HuH-7 (cell line): ENCODE measurements at places on chromosomes 1 and 21.

DNA sequence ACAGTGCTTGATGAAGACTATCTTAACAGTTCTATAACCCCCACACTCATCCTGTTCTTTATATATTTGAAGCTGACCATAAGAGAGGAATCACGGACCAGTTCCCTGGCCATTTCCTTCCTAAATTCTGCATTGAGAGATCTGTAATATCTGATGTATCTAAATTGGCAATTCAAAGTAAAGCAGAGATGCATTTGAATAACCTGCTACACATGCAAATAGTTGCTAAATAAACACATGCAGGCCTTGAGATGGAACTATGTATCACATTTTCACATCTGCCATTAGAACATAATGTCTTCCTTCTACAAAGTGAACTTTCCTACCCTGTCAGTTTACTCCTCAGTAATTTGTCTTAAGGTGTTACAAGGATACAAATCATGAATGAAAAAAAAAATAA lies 20.4 kb upstream of the PGBD2 start:
- no peak for DNase-seq

GRCh38 chr1:119600976-119601375 lies 47.1 kb downstream of the ZNF697 start:
- DNase-seq, result no peak

GRCh38 chr1:197151185-197151584 lies 4.7 kb upstream of the ASPM start:
- DNase-seq, result no peak

- DNase-seq, result no peak
Measured at GRCh38 chr21:35593000-35593502, 467.3 kb downstream of the SETD4 start.

DNA sequence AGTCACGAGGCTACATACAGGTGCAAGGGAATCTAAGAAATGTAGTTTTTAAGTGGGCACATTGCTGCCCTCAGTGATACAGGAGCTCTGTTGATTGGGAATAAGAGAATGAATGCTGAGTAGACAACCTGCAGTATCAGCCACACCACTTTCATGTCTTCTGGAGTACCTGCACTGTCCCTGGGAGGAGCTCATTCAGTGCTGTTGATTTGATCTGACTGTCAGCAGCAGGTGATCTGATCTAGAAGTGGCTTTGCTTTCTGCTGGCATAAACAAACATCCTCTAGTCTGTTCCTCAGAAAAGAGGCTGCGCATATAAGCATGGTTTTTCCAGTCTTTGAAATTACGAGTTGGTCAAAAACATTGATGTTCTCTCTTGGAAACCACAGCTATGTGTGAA lies 35.5 kb upstream of the LRRC52 start:
- DNase-seq, result no peak

- DNase-seq, result no peak
Measured at GRCh38 chr1:201842472-201843027, 13.6 kb downstream of the IPO9 start.

DNA sequence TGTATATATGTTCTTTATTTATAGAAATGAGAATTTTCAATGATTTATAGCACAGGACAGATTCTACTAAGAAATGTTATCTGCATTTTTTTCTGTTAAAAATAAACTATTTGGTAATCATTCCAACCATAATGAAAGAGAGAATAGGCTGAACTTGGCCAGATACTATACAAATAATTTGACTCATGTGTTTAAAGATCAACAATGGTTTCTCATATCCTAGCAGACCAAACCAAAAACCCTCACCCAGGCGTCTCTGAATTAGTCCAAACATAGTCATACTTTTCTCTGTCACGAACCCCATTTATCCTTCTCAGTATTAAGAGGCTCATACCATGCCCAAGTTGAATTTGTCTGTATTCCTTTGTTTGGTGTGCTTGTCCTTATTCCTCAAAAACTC lies 40.3 kb downstream of the RPE65 start:
- DNase-seq, result no peak

- no peak for DNase-seq
Measured at GRCh38 chr1:195278644-195279043, 1329.6 kb downstream of the KCNT2 start.

DNA sequence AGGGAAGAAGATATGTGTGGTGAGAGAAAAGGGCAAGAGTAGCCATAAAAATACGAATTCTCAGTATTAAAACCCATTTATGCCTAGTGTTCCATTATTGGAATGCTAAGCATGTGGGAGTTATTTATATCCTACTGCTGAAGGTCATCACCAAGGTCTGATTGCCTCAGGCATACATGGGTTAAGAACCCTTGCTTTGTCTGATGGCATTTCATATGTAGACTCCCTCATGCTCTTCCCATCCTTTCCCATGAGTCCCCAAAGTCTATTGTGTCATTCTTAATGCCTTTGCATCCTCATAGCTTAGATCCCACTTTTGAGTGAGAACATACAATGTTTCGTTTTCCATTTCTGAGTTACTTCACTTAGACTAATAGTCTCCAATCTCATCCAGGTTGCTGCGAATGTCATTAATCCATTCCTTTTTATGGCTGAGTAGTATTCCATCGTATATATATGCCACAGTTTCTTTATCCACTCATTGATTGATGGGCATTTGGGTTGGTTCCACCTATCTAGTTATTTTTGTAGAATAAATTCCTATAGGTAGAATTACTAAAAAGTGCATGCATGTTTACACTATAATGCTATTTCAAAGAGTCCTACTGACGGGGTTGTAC lies 172.5 kb downstream of the DYRK1A start:
- no peak for DNase-seq

GRCh38 chr1:24379733-24380315 lies 33.8 kb downstream of the STPG1 start:
- no peak for DNase-seq

- DNase-seq, result no peak
Measured at GRCh38 chr1:86296305-86297205, 99.6 kb downstream of the ODF2L start.

DNA sequence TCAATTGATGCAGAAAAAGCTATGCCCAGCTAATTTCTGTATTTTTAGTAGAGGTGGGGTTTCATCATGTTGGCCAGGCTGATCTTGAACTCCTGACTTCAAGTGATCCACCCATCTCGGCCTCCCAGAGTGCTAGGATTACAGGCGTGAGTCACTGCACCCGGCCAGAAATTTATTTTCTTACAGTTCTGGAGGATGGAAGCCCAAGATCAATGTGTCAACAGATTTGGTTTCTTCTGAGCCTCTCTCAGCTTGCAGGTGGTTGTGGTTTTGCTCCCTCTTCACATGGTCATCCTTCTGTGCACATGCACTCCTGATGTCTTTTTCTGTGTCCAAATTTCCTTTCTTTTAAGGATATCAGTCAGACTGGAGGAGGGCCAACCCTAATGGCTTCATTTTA lies 35.6 kb downstream of the SHCBP1L start:
- no peak for DNase-seq

DNA sequence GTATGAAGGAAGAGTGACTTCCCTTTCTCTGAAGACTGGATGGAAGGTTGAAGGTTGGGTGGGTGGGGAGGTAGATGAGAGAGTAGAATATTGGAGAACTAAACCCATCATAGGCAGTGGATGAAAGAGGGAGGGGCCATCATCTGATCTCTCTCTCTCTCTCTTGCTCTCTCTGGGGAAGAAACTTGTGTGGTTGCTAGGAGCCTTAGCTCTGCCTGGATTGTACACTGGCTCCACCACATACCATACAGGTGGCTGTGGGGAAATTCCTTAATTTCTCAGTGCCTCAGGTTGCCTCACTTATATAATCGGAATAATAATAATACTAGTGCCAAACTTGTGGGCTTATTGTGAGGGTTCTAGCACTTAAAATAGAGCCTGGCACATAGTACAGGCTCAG lies 9.5 kb downstream of the XCL1 start:
- DNase-seq, result no peak

- no peak for DNase-seq
Measured at GRCh38 chr1:230176871-230177411, 109.9 kb downstream of the GALNT2 start.

- no peak for DNase-seq
Measured at GRCh38 chr1:202565890-202566602, 144.2 kb downstream of the SYT2 start.

- DNase-seq, result no peak
Measured at GRCh38 chr1:233132445-233132844, 163.1 kb downstream of the PCNX2 start.

- no peak for DNase-seq
Measured at GRCh38 chr1:117803318-117803717, 126.1 kb downstream of the GDAP2 start.

GRCh38 chr1:232553809-232554208 lies 76.1 kb downstream of the SIPA1L2 start:
- no peak for DNase-seq

DNA sequence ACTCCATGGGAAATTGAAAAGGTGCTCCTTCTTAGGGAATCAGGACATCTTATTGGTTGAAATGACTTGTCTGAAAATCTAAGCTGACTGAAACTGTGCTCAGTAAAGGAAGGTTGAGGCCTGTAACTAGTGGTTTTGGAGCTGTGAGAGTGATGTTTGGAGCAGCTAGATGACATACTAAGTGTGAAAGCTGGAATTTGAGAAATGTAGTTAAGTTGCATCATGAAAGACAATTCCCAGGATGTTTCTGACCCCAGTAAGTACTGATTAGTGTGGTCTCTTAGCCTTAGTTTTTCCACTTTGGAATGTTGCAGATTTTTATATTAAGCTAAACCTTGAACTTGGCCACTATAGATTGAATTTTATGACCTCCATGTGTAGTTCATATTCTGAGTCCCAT lies 154.9 kb downstream of the PAPPA2 start:
- no peak for DNase-seq

DNA sequence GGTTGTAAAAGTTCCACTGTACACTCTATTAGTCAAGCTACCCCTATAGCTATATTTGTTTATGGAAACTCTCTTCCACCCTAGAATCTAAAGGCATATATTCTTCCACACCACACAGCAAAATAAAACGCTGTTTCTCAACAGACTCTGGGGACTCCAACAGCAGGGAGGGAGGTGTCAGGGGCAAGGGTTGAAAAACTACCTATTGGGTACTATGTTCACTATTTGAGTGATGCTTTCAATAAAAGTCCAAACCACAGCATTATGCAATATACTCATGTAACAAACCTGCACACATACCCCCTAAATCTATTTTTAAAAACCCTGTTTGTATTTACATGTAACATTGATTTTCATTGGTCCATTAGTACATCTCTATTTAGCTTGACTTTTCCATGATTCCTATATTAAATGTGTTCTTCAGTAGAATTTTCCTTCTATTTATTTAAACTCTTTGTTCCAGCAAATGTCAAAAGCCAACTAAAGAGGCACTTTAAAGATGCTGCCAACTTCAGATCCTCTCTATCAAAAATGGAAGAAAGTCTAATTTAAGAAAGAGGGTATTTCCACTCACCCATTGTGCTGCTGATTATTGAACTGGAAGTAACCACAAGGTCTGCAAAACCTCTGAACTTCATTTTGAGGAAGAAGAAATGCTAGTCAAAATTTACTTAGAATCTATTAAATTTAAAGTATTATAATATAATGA lies 26.2 kb downstream of the RGS7 start:
- no peak for DNase-seq

DNA sequence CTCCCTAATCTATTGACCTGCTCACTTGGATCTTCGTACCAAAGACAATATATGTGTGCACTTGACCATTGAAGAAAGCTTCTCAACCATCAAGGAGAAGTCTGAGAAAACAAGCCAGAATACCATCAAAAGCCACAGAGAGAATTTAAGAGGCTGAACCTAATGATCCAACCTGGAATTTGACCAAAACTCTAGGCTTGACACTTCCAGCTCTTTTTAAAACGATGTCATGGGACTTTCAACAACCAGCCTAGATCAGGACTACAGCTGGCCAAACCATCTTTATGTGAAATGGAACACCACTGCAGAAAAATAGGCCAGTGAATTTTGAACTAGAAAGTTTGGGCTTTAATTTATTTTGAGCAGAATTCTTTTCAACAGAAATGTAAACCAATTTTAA lies 444.4 kb downstream of the LTN1 start:
- no peak for DNase-seq

GRCh38 chr21:18951271-18952038 lies 547.9 kb upstream of the TMPRSS15 start:
- peak; percentile 5 for DNase-seq

DNA sequence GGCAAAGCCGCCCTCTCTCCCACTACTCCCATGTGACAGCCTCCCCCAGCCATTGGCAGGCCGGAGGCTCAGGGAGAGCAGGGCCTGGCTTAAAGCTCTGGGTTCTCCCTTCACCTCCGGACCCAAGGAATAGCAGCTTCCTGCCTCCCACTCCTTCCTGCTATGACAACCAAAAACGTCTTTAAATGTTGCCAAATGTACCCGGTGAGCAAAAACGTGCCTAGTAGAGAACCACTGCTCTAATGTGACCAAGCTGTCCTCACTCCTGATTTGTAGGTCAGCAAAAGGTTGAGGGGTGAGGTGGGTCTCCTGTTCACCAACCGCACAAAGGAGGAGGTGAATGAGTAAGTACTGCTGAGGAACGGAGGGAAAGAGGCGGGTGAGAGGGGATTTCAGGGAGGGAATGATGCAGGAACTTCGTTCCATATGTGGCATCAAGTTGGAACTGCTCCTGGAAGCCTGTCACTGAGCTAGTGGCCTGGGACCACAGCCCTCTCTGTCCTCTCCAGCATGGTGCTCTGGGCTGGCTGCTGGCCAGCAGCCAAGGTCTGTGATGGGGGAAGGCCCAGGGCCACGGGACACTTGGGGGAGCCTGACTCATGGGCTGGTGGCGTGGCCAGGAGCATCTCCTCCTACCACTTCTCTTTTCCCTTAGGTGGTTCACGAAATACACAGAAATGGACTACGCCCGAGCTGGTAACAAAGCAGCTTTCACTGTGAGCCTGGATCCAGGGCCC lies 5.7 kb downstream of the MRTO4 start:
- no peak for DNase-seq

GRCh38 chr1:86380257-86380861 lies 15.8 kb downstream of the ODF2L start:
- peak; percentile 20 for DNase-seq

DNA sequence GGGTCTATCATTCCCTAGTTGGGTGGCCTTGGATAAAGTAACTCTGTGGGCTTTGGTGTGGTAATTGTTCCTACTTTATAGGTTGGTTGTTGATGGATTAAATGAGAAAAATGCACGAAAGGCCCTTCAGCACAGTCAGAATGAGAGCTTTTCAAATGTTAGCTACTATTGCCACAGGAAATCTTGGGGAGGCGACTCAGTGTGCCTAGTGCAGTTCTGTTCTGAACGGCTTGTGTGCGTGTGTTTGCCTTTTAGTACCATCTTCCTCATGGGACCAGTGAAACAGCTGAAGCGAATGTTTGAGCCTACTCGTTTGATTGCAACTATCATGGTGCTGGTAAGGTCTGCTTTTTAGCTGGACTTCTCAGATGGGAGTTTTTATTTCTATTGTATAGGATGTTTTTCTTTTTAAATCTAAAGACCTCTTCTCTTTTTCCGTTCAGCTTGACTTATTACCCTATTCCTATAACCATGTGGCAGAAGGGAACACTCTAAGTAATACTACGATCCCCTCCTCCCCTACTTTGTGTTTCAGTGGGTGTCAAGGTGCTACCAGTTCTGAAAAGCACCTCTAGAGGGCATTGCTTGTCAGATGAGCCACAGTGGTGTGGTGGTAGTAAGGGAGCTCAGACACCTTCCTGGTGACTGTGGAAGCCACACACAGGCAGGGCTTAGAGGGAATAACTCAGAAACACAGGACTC lies 9.2 kb downstream of the SFT2D2 start:
- DNase-seq, result peak; percentile 78
